ENCODE measurements at places on chromosomes 4 and X. TPM values are rescaled to one million over a fixed set of nuclear protein-coding genes. Genes with fewer than 3 reads are reported as not detected.

The SUV39H1 gene
- total RNA-seq: 7.8 TPM

The PABPC5 gene
- 0.77 TPM for total RNA-seq

The PPP1R2C gene
- not detected for total RNA-seq

The SSX1 gene
- not detected for total RNA-seq

The TMEM156 gene
- total RNA-seq: 0.37 TPM

The SHOX gene
- not detected for total RNA-seq

The TEX13C gene
- total RNA-seq: not detected

The IRS4 gene
- total RNA-seq: under 0.01 TPM

The GAGE2A gene
- not detected for total RNA-seq

The DUSP9 gene
- not detected for total RNA-seq

The ADRA2C gene
- total RNA-seq: 4.1 TPM

The TLR10 gene
- total RNA-seq: not detected

The SLC10A4 gene
- total RNA-seq: 0.24 TPM

The CNKSR2 gene
- total RNA-seq: 20.2 TPM

The CETN2 gene
- 61.5 TPM for total RNA-seq

The ENAM gene
- total RNA-seq: 0.83 TPM

GRCh38 chr4:56052481-56052880 is 103.7 kb downstream of the CEP135 start:
- no peak for DNase-seq

GRCh38 chr4:89836897-89837384 is at the start of gene SNCA:
Gene SNCA, minus strand, starts transcription at chr4:89837161. Its CDS starts 1,494 bp downstream, at chr4:89835667.
- DNase-seq: peak; percentile 78

GRCh38 chr4:109472343-109472761 is 38.7 kb downstream of the SEC24B start:
- no peak for DNase-seq

- DNase-seq: no peak
Measured at GRCh38 chr4:162683659-162684370, 482.9 kb downstream of the NAF1 start.

GRCh38 chr4:90537491-90537890 is 410.3 kb downstream of the CCSER1 start:
- DNase-seq: no peak

DNA sequence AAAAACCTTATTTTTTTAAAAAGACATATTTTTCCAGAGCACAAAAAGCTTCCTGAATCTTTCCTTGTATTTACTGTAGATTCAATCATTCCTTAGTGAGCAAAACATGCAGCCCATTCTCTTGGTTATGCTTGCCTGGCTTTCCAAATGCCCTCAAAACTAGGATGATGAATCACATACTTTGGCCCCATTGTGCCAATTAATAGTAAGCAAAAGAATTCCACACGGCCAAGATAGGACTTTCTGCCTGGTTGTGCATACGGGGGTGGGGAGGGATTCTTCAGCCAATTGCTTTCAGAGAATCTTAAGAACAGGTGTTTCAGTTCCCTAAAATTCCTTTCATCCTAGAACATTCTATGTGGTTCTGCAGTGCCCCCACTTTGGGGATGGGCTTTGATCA is 7.0 kb downstream of the RAI2 start:
- no peak for DNase-seq

- DNase-seq: no peak
Measured at GRCh38 chr4:38193236-38193863, 233.2 kb downstream of the PTTG2 start.

- DNase-seq: no peak
Measured at GRCh38 chr4:168725930-168726329, 229.1 kb downstream of the PALLD start.

- no peak for DNase-seq
Measured at GRCh38 chr4:187415231-187415630, 580.3 kb upstream of the ZFP42 start.

DNA sequence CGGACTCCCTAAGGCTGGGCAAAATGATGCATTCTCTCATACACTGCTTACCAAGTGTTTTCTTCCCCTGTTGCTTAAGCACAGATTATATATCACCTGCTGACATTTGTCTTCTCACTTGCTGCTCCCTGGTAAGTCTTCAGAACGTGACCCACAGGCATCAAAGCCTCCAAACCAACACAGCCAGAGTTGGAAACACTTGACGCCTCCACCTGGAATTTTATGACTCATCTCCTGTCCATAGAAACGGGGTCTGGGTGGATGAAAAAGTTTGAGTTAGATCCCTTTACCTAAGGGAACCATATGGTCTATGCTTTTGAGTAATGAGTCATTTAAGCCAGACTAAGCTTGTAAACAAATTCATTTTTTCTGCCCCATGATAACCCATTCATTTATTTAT is 251.6 kb downstream of the USP46 start:
- no peak for DNase-seq

DNA sequence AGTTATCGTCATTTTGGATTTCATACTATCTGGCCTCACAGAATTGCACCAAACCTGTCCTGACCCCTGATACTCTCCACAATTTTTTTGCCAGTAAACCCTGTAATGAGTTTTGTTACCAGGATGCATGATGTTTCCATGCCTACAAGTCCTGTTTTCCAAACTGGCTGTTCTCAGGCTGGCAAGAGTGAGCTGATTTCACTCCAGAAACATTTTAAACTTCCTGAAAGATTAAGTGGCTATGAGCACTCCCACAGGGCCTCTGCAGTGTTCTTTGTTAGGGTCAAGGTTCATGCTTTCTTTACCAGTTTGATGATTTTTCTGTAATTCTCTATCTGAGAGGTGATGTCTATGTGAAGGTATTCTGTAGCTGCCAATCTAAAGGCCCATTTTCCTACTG is 31.7 kb upstream of the PDLIM3 start:
- DNase-seq: peak; percentile 79

- peak; percentile 29 for DNase-seq
Measured at GRCh38 chr4:76585897-76586360, 150.9 kb downstream of the SHROOM3 start.

GRCh38 chr4:70895811-70896491 is 6.2 kb upstream of the MOB1B start:
- DNase-seq: no peak

- DNase-seq: no peak
Measured at GRCh38 chr4:22678940-22679854, 13.5 kb upstream of the GBA3 start.

DNA sequence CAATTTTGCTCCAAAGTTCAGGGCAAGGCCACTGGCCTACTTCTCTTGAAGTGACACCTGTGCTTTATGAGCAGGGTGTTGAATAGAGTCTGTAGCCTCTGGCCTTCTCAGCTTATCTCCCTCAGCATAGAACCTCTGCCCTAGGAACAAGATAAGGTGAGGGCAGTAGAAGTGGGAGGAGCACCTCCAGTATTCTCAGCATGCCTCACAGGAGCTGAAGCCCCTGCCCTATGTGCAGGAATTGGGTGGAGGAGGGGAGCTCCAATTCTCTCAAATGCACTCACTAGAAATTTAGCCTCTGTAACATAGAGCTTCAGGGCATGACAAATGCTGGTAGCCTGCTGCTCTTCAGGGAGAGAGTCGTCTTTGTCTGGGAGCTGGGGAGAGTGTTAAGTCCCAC is 479.3 kb downstream of the IL1RAPL1 start:
- no peak for DNase-seq

DNA sequence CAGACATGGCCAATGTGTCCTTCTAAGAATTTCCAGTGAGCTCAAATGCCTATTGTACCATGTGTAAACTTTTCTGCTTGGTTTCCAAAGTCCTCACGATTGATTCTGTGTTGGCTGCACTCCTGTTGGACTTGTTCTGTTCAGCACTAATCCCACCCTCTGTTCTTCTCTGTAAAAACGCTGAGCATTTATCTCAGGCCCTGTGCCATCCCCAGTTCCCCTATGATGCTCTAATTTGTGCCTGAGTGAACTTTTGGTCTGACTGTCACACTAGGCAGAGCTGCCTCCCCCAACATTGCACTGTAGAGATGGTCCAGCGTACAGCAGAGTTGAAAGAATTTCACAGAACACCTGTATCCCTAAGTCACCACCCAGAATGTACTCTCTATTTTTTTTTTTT is 76.1 kb upstream of the STS start:
- DNase-seq: no peak

- DNase-seq: peak; percentile 92
Measured at GRCh38 chr4:86934771-86935565, at the start of gene AFF1. Gene AFF1, plus strand, starts transcription at chr4:86935011. Its CDS starts 13,523 bp downstream, at chr4:86948534.

DNA sequence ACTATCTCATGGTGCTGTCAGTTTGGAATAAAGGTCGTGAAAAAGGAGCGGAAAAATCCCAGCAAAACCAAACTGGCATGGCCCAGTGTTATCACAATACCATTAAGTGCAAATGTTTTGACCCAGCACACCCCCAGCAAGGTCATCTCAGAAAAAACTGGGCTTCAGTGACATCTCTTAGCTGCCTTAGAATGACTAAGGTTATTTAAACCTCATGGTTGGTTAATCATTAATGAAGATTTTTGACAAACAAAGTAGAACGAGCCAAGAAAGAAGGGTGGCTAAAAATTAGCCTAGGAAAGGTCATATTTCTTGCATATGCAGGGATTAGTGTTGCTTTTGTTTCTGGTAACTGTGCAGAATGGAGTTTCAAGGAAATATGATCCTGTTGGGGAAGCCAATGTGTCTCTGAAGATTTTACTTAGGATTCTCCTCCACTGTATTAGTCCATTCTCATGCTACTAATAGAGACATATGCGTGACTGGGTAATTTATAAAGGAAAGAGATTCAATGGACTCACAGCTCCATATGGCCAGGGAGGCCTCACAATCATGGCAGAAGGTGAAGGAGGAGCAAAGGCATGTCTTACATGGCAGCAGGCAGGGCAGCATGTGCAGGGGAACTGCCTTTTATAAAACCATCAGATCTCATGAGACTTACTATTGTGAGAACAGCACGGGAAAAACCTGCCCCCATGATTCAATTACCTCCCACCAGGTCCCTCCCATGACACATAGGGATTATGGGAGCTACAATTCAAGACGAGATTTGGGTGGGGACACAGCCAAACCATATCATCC is 83.5 kb downstream of the CHRNA9 start:
- DNase-seq: no peak

DNA sequence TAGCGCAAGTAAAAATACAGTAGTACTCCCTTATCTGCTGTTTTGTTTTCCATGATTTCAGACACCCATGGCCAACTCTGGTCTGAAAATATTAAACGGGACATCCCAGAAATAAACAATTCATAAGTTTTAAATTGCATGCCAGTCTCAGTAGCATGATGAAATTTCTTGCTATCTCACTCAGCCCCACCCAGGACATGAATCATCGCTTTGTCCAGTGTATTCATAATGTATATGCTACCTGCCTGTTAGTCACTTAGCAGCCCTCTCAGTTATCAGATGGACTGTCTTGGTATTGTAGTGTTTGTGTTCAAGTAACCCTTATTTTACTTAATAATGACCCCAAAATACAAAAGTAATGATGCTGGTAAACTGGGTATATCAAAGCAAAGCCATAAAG is 158.2 kb upstream of the DDIT4L start:
- no peak for DNase-seq

DNA sequence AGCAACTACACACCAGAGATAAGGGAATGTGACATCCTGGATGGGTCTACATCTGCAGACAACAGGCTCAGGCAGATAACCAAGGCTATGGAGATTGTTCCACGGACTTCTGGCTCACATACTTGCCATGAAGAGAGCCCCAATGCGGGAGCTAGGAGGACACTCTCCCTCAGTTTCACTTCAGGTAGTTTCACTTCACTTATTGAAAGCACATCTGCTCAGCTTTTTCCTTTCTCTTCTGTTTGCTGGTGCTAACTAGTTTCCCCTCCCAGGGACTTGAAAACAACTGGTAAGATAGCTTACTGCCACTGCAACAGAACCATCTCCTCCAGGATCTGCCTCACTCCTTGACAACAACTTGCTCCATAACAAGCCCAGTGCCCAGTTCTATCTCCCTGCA is 1.4 kb upstream of the CT47C1 start:
- no peak for DNase-seq

GRCh38 chr4:106291678-106292077 is 24.3 kb downstream of the TBCK start:
- DNase-seq: no peak

- DNase-seq: no peak
Measured at GRCh38 chrX:132631579-132632232, 142.9 kb upstream of the MBNL3 start.

- DNase-seq: no peak
Measured at GRCh38 chr4:47526281-47526680, 41.2 kb downstream of the ATP10D start.

DNA sequence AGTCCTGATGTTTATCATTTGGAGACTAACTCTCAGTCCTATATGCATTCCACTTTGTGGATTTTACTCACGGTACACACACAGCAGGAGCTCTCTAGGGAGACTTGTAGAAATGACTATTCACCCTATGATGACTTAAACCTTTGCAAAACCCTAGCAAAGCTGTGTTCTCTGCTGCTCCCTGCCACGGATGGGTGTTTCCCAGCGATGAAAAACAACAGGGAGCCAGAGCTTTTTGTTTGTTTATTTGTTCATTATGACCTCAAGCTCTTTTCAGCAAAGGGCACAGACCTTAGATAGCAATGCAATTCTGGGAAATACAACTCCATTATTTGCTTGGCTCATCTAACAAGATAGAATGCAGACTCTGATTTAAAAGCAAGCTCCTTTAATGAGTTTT is 156.6 kb downstream of the GRIA3 start:
- DNase-seq: no peak

GRCh38 chr4:155510771-155511170 is 134.0 kb upstream of the MAP9 start:
- DNase-seq: no peak

GRCh38 chrX:38811515-38812243 is 10.4 kb downstream of the MID1IP1 start:
- DNase-seq: no peak

DNA sequence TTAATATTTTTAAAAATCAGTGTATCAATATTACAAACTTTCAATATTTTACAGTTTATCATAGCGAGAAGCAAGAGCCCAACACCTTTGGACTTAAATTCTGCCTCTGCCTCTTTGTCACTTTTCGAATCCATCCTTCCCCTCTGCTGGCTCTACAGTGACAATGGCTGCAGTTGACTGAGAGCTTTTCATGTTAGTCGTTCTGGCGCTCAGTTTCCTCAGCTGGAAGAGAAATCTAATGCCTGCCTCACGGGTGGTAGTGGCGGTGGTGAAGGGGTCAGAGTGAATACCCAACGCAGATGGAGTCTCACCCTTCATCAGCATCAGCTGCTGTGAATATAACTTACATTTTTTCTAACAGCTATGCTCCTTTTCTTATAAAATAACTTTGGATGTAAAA is 144.8 kb downstream of the NWD2 start:
- no peak for DNase-seq

DNA sequence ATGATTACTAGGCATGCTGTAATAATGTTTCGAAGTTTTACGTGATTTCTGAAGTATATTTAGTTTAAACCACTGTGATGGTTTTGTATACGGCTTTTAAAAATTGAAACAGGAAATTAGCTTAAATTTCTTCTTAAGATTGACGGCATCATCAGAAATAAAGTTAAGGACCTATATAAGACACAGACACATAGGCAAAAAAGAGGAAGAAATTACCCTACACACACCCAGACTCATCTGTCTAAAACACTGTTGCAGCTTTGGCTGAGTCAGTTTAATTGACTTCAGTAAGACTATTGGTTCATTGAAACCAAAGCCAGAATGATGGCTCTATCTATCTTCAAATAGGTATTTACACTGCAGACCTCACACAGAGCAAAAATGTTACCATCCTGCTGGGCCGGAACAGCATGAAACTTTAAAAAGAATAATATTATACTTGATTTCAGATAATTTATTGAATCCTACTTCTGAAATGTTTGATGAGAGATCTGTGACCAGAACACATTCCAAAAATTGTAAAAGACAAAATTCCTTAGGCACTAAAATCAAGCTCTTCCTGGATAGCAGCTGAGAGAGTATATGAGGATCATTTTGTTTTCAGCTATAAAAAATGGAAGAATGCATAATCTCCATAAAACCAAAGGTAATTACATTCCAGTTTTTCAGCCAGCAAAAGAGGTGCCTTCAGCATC is 4.5 kb downstream of the HHIP start:
- no peak for DNase-seq

Measured in uterus (tissue), 4 donors.